Mesendoderm (in vitro differentiated cells): ENCODE measurements at places on chromosomes 2 and 18.
A peak's percentile ranks its signal among the peaks of the same experiment; 100 is the strongest.

- DNase-seq, result no peak
- H3K36me3 ChIP-seq, result no peaks in the 10 kb centered on the region
- H3K4me3 ChIP-seq, result no peak overlapping the region
- no peaks in the 10 kb centered on the region for H3K4me1 ChIP-seq
Measured at GRCh38 chr2:8333177-8333831, 348.6 kb upstream of the ID2 start.

- DNase-seq, result no peak
- H3K36me3 ChIP-seq, result no peaks in the 10 kb centered on the region
- H3K27ac ChIP-seq, result no peak overlapping the region
- H3K27me3 ChIP-seq, result no peaks in the 10 kb centered on the region
Measured at GRCh38 chr2:60882971-60883753, 1.8 kb downstream of the REL start.

- H3K4me1 ChIP-seq, result peaks cover 3% of the 10 kb centered on the region
- no peak overlapping the region for H3K27ac ChIP-seq
- no peaks in the 10 kb centered on the region for H3K36me3 ChIP-seq
- H3K4me3 ChIP-seq, result no peak overlapping the region
- DNase-seq, result no peak
Measured at GRCh38 chr2:44321360-44321759, 39.9 kb downstream of the PREPL start.

DNA sequence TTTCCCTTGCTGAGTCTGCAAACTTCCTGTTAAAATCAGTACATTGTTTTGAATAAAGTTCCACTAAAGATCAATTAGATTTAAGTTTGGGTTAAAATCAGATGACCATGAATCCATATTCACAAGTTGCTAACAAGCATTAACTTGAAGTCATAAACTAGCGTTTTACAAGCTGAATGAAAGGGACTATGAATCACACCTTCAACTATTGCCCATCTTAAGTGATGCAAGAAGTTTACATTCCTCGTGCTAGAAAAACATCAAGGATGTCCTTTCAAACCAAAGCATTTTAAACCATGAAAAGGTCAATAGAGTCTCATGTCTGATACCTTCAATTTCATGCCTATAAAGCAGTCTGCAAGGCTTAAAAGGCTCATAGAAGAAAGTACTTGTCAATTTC, 257.2 kb upstream of the SYT4 start:
- H3K27ac ChIP-seq, result no peak overlapping the region
- peak; percentile 10 for DNase-seq
- no peaks in the 10 kb centered on the region for H3K27me3 ChIP-seq

DNA sequence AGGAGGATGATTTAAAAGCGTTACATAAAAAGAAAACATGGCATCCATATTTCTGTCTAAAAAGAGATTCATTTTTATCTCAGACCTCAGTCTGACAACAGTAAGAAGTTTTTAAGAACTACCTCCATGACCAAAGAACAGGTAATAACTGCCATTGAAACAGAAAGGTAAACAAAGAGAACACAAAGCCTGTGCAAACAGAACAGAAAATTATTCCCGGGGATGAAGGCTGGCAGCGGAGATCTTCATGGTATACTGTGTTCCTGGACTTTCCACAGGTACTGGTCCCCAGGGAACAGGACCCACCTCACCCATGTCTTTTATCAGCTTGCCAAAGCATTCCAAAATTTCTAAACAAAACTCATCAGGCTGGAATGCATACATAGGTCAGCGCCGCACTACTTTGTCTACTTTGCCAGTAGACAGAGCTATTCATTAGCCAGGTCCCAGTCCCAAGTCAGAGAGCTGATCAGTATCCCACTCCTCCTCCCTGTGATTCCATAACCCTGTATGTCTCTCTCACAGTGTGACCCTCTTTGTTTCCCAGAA, 277.3 kb downstream of the MBD2 start:
- H3K27ac ChIP-seq, result no peak overlapping the region
- H3K36me3 ChIP-seq, result no peaks in the 10 kb centered on the region
- no peak for DNase-seq
- H3K4me3 ChIP-seq, result no peak overlapping the region
- no peaks in the 10 kb centered on the region for H3K27me3 ChIP-seq
- no peaks in the 10 kb centered on the region for H3K4me1 ChIP-seq

GRCh38 chr2:117967977-117968718, 45.7 kb downstream of the CCDC93 start:
- H3K36me3 ChIP-seq, result no peaks in the 10 kb centered on the region
- H3K27me3 ChIP-seq, result no peaks in the 10 kb centered on the region
- DNase-seq, result no peak
- H3K27ac ChIP-seq, result no peak overlapping the region
- H3K4me3 ChIP-seq, result no peak overlapping the region

DNA sequence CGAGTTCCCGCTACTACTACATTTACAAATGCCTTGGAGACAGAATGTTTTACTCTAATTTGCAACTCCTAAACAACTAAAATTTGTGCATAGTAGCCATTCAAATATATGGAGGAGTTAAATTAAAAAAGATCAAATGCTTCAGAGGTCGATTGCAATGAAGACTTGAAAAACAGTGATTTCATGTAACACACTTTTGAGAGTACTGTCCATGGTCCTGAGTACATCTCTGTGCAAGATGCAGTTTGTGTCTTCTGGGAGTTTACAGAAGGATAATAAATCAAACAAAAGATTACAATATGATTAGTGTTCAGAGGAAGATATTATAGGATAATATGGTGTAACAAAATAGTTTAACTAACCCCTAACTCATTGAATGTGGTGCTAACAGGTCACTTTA, 894.7 kb downstream of the TMEM182 start:
- no peak overlapping the region for H3K27ac ChIP-seq
- H3K27me3 ChIP-seq, result no peaks in the 10 kb centered on the region
- H3K4me3 ChIP-seq, result no peak overlapping the region
- H3K36me3 ChIP-seq, result no peaks in the 10 kb centered on the region
- DNase-seq, result peak; percentile 21
- no peaks in the 10 kb centered on the region for H3K4me1 ChIP-seq

- H3K4me3 ChIP-seq, result no peak overlapping the region
- no peak for DNase-seq
- H3K4me1 ChIP-seq, result peaks cover 10% of the 10 kb centered on the region
- H3K27ac ChIP-seq, result no peak overlapping the region
- H3K36me3 ChIP-seq, result no peaks in the 10 kb centered on the region
Measured at GRCh38 chr2:170218456-170218855, 40.5 kb downstream of the MYO3B start.

DNA sequence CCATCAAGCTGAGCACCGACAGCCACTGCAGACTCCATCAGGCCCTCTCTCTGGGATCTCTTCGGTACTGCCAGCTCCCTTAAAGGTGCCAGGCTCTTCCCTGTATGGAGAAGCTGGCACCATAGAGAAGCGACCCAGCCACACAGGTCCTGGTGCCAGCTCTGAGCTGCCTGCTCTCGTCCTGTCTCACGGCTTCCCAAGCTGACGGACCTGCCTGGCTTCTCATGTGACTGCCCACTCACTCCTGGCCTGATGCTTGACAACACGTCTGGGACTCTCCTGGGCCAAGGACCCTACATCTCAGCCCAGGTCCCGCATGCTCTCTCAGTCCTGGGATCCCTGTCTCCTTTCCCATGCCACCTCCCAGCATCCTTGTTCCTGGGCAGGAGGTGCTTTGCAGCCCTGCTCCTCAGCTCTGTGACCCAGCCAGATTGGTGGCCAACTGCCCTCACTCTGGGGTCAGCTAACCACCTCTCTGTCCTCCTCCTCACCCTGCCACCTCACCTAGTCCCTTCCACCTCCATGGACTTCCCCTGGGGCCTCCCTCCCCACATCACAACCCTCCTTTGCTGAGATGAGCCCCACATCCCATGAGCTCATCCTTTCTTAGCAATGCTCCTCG, 12.5 kb upstream of the ATOH8 start:
- DNase-seq, result no peak
- H3K27ac ChIP-seq, result no peak overlapping the region
- H3K36me3 ChIP-seq, result no peaks in the 10 kb centered on the region
- H3K4me1 ChIP-seq, result no peaks in the 10 kb centered on the region
- no peak overlapping the region for H3K4me3 ChIP-seq

- no peaks in the 10 kb centered on the region for H3K36me3 ChIP-seq
- no peak overlapping the region for H3K4me3 ChIP-seq
- DNase-seq, result no peak
- no peak overlapping the region for H3K27ac ChIP-seq
- no peaks in the 10 kb centered on the region for H3K27me3 ChIP-seq
- no peaks in the 10 kb centered on the region for H3K4me1 ChIP-seq
Measured at GRCh38 chr2:69663860-69664259, 20.3 kb upstream of the AAK1 start.

DNA sequence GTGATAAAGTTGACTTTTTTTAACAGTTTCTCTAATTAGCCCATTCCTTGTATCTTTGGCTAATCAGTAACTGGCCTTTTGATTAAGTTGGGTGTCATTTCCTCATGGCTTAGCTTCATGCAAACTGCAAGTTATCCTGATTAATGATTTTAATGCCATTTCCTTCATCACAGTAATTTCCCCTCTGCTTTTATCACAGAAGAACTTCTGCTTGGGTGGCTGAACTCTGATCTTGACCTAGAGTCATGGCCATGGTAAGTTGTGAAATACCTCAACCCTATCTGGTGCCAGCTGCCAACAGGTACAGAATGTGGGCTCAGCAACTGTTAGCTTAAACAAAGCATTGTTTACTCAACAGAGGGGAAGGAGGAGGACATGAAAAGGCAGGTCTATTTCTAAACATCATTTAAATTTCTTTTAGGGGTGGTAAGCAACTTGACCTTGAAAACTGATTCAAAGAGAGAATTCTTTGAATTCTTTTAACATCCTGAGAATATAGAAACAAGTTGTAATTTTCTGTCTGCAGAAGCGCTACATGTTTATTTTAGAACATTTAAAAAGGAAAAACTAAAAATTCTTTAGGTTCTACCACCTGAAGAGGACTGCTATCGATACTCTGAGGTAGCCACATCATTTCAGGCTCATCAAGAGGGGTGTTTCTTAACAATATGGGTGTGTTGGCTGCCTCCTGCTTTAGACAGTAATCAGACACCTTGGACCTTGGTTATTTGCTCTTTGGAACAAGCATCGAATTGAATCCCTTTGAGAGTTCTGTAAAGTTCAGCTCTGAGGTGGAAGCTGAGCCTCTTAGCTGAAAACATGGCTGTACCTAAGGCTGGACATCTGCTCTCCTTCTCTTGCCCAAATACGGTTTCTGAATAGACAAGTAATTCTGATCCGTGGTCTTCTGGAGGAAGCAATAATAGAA, 39.7 kb downstream of the ANXA4 start:
- H3K27me3 ChIP-seq, result no peaks in the 10 kb centered on the region
- peak; percentile 45 for DNase-seq
- no peak overlapping the region for H3K27ac ChIP-seq
- H3K36me3 ChIP-seq, result no peaks in the 10 kb centered on the region
- no peak overlapping the region for H3K4me3 ChIP-seq
- H3K4me1 ChIP-seq, result peaks cover 9% of the 10 kb centered on the region

- H3K27me3 ChIP-seq, result no peaks in the 10 kb centered on the region
- H3K36me3 ChIP-seq, result no peaks in the 10 kb centered on the region
- no peak overlapping the region for H3K27ac ChIP-seq
- no peak for DNase-seq
- H3K4me3 ChIP-seq, result no peak overlapping the region
- peaks cover 2% of the 10 kb centered on the region for H3K4me1 ChIP-seq
Measured at GRCh38 chr2:241772063-241772499, 4.5 kb upstream of the GAL3ST2 start.
